ENCODE measurements at places on chromosomes 2 and 18.

- DNase-seq = no peak
These were observed 59.9 kb upstream of the SLC1A4 start for GRCh38 chr2:64929333-64929732.

- no peak for DNase-seq
These were observed 2.0 kb upstream of the RALB start for GRCh38 chr2:120250640-120251039.

GRCh38 chr2:175183674-175184073 lies 2.2 kb upstream of the ATP5MC3 start:
- DNase-seq = no peak

GRCh38 chr2:71813315-71813714 lies 334.3 kb downstream of the CYP26B1 start:
- DNase-seq = no peak

DNA sequence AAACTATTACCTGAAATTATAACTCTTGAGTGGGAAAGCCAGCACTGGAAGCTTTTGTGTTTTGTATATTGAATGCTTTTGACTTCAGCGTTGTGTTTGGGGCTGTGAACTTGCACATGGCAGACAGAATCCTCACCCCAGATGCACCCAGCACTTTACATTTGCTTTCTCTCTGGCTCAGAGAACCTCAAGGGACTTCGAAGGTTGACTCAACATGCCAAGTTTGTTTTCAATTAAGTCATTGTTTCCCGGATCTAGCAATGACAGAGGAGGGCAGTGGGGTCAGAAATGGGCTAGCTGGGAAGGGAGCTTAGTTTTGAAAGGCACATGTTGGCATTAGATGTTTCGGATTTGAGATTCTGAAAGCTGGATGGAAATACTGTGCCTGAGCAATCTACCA lies 22.4 kb downstream of the TET3 start:
- DNase-seq = no peak

DNA sequence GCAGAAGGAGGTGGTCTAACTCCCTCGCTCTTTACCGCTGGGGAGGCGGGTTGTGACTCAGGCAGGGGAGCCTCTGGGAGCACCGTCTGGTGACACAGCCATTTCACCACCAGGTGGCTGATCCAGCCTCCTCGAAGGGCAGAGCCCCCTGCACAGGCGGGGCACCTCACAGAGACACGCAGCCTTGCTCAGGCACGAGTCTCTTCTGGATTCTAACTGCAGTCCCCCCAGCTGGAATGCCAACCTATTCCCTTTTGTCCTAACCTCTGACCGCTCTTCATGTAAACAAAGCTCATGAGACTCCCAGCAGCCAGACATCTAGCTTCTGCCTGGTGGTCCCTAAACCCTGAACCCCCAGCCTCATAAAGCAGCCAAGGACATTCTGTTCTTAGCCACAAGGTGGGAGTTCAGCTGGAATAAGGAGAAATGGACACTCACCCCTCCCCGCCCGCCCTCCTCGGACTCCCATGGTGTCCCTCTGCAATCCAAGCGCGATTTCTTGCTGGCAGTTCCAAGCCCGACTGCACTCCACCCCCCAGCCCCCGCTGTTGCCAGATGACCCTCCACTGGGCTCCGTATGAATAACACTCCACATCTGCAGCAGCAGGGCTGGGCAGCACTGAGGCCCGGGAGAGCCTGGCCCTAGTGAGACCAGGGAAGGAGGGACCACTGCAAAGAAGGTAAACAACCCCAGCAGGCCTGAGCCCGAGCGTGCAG lies 84.3 kb downstream of the TNS1 start:
- no peak for DNase-seq

DNA sequence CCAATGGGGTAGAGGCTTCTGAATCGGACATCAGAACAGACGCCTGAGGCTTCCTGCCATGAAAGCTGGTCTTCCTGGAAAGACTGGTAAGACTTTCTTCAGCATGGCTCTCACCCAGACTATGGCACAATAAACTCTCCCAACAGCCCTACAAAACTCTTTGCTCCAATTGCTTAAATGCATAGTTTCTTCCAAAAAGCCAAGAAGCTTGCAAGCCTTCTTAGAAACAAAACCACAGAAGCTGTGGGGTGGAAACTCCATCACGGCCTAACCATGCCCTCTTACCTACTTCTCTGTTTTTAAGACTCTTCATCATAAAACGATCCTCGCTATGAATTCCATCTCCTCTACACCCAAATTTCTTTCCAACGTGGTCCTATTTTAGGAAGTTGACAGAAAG lies 48.2 kb downstream of the PAX8 start:
- no peak for DNase-seq

DNA sequence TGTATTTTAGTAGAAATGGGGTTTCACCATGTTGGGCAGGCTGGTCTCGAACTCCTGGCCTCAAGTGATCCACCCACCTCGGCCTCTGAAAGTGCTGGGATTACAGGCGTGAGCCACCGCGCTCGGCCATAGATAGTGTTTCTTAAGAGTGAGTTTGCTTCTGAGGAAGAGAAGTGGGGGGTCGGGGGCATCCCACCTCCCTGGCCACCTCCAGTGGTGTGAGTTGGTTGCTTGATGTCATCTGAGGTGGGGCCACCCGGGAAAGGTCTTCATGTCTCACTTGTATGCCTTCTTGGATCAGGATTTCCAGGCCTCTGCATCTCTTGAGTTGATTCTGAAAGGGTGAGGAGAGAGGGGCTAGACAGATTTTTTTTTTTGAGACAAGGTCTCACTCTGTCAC lies 57.1 kb downstream of the AGAP1 start:
- no peak for DNase-seq

- DNase-seq = no peak
These were observed 151.6 kb downstream of the CSRNP3 start for GRCh38 chr2:165621086-165621560.

DNA sequence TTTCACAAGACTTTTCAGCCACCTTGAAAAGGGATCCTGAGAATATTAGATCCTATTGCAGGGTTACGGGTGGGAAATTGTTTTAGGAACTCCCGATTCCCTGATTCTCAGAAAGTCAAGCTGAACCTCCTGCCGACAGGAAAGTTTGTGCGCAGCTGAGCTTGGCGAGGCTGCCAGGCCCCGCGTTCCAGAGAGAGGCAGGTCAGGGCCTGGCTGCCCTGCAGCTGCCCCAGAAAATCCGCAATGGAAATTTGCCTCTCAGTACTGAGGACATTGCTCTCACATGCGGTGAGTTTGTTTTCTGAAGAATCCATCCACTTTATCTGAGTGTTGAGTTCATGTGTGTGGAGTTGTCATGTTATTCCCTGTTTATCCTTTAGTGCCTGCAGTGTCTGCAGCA lies 144.2 kb downstream of the RTP5 start:
- DNase-seq = no peak

Measured in stimulated activated naive CD8-positive, alpha-beta T cell treated with anti-CD3 and anti-CD28 coated beads, Interleukin-15, Interleukin-2, amounts not matched to agents 100 U/mL and 50 U/mL, for 24 hours (primary cell).